CD4-positive, alpha-beta T cell treated with Interferon gamma for 1 hour (primary cell): ENCODE measurements at places on chromosomes 4 and X.

DNA sequence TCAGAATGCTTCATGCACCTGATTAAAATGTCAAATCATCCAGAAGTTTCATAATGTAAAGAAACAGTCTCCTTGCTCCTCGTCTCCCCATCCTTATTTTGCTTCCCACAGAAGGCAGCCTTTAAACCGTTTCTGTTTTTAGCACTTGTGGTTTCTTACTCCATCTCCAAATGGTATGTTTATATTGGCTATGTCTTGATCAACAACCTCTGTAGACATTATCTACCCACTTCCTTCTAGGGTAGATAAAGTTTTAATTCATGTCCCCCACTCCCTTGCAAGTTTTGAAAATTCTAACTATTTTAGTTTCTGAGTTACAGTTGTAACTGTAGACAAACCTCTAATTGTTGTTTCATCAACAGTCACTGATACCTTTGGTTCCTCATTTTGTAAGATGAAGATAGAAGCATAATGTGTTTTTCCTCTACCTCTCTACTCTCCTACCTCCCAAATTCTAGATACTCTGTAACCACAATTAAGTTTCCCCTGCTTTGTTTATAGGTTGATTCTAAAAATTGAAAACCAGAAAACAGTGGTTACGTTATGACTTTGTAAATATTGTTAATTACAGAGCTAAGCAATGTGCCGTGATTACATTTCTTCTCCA lies 291.7 kb upstream of the GATB start:
- no peak for DNase-seq

DNA sequence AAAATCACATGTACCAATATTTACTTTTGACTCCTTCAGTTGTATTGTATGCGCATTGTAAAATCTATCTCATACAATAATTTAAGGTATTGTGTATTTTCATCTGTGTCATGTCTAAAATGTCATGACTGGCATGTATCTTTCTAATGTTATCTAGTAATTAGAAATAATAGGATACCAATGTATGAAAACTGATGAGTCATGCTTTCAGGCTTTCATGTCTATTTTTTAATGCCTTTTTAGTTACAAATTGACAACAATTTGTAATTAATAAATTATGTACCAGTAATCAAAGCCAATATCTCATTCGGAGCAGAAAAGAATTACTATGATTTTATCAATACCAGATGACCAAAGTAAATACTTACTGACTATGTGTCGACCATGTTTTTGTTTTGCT lies 107.7 kb downstream of the GALNTL6 start:
- no peak for DNase-seq

- DNase-seq, result no peak
Observed at GRCh38 chr4:74105656-74106280, 6.8 kb upstream of the CXCL2 start.

DNA sequence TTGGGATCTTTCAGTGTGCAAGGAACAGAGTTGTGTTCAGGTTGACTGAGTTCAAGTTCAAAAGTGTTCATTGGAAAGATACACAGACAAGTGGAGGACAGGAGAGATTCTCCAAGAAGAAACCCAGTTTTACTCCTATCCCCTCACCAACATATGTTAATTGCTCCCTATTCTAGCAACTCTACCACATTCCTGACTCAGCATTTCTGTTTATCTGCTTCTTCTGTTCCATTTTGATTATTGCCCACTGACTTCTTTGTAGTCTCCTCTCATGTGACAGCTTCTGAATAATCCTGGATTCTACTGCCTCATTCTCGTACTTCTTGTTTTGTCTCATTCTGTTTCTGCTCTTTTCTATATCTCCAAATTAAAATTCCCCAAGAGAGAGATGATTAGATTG lies 15.8 kb upstream of the SPANXC start:
- no peak for DNase-seq

- no peak for DNase-seq
Observed at GRCh38 chrX:6917666-6918065, 229.8 kb upstream of the STS start.

- no peak for DNase-seq
Observed at GRCh38 chrX:116490104-116490503, 27.3 kb upstream of the CT83 start.

GRCh38 chr4:15077969-15078368 lies 75.7 kb downstream of the CPEB2 start:
- DNase-seq, result no peak
